ENCODE measurements at places on chromosomes 6 and 20.

GRCh38 chr6:92810913-92811312 is 608.4 kb downstream of the EPHA7 start:
- DNase-seq: peak; percentile 18

- DNase-seq: no peak
Measured at GRCh38 chr6:14635195-14635594, 517.6 kb downstream of the CD83 start.

GRCh38 chr20:40462566-40462965 is 226.5 kb downstream of the MAFB start:
- no peak for DNase-seq

DNA sequence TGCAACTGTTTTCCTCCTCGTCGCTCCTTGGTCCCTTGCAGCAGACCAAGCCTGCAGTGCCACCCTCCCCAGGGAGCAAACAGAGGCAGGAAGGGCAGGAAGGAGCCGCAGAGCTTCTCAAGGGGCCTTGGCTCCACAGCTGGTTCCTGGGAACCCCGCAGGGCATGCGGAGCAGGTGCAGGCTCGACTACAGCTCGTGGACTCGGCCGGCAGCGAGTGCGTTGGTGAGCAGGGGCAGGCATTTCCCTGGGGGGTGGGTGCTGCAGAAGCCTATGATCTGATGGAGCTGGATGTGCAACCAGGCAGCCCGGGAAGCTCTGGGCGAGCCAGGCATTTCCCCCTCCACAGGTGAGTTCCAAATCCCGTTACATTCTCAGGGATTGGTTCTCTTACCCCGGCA is 37.1 kb downstream of the FRMD1 start:
- no peak for DNase-seq

GRCh38 chr6:28402197-28402596 is 2.6 kb upstream of the ZSCAN12 start:
- no peak for DNase-seq

GRCh38 chr6:127900935-127901334 is at the start of gene THEMIS:
Gene THEMIS, minus strand, starts transcription at chr6:127901058. Its CDS starts 126 bp downstream, at chr6:127900932.
- DNase-seq: no peak

DNA sequence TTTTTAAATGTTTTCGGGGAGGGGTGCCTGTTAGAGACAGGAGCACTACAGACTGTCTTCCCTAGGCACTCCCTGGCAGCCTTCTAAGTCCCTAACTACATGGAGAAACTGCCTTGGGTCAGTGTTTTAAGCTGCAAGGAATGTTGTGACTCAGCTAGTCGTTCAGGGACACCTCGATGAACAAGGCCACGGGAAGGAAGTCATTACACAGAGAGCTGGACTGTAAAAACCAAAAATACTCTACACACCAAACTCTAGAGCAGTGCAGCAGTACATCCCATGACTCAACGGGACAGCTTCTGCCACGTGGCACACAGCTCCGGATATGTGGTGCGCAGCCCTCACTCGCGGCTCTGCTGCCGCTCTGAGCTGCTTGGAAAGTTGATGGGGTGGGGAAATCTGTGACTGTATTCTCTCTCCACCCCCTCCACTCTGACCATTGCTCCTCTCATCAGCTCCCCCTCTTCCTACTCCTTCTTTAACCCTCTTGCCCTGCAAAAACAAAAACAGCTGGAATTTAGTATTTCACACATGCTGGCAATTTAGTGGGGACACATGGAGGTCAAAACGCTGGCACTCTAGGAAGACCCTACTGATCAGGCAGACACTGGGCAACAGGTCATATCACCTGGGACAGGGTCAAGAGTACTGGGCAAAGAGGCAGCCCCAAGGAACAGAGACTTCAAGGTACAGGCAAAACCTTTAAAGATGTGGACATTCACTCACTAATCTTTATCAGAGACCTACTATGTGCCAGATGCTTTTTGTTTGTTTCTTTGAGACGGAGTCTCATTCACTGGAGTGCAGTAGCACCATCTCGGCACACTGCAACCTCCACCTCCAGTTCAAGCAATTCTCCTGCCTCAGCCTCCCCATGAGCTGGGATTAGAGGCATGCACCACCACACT is 10.9 kb upstream of the LPIN3 start:
- DNase-seq: peak; percentile 99

DNA sequence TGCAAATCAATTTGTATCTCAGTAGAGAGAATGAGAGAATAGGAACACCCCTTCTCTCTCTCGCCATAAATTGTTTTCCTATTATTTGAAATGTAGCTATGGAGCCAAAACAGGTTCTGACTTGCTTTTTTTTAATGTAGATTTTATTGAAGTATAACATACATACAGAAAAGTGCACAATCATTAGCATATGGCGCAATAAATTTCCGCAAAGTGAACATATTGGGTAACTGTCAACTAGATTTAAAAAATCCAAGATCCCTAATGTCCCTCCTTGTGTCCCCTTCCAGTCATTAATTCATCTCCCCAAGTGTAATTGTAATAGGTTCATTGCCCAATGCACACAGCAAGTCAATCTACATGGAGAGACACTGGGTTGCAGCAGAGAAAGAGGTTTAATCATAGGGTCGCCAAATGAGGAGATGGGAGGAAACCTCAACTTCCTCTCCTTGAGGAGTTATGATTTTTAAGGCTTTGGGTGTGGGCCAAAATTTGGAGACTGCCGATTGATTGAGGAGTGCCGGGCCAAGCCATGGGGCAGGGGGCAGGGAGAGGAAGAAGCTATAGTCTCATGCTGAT is 43.3 kb upstream of the TGM3 start:
- DNase-seq: no peak

DNA sequence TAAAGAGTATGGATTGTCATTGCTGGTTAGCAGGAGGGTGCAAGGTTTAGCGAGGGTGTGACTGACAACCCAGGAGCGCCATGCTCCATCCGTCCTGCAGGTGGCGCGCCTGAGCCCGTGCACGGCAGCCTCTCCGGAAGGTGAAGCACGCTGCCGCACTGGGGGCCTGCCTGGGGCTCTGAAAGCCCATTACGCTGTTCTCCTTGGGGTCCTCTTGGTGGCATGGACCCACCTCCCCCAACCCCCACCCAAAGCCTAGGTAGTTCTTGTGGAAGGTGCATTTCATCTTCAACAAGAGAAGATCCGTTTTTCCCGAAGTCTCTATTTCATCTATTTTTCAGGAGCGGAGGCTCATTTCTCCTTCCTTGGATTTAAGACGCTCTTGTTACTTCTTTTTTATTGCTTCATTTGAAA is 197.4 kb upstream of the KCNG1 start:
- DNase-seq: no peak

DNA sequence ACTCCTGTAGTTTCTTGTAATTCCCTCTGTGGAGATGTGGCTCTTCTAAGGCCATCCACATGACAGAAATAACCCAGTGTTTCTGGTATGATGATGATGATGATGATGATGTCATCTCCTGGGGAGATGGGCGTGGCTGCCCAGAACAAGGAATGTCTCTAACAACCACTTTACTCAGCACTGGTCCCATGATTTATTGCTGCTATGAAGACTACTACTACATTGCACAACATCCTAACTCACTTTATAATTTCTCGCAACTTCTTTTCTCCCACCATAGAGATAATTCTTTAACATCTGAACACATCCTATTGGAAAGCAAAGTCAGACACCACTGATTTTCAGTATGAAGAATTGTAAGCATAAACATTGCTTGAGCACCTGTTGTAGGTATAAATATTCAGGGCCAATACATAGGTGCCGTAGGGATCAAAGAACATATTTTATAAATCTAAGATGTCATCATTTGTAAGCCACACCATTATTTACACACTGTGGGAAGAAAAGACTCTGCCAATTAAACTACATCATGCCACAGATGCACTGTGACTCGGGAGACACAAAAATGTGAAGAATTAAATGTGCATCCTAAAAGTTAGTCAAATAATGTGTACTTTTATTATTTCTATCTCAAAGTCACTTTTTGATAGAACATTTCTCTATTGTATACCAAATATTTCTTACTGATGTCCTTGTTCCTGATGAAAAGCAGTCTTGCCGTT is 6.4 kb downstream of the TPMT start:
- peak; percentile 65 for DNase-seq

GRCh38 chr6:79077715-79078074 is 359 bp downstream of the PHIP start:
- DNase-seq: no peak

GRCh38 chr6:131052181-131052580 is 10.9 kb downstream of the EPB41L2 start:
- no peak for DNase-seq

- DNase-seq: no peak
Measured at GRCh38 chr6:74925683-74926082, 280.2 kb downstream of the COL12A1 start.

GRCh38 chr6:35181308-35181932 is 32.3 kb upstream of the SCUBE3 start:
- DNase-seq: no peak

GRCh38 chr6:135328136-135328535 is 147.0 kb downstream of the MYB start:
- no peak for DNase-seq

GRCh38 chr20:49490689-49491088 is 8.2 kb upstream of the KCNB1 start:
- no peak for DNase-seq

GRCh38 chr6:110828396-110828795 is 13.1 kb upstream of the CDK19 start:
- no peak for DNase-seq

- DNase-seq: no peak
Measured at GRCh38 chr6:128259029-128259724, 261.2 kb downstream of the PTPRK start.

DNA sequence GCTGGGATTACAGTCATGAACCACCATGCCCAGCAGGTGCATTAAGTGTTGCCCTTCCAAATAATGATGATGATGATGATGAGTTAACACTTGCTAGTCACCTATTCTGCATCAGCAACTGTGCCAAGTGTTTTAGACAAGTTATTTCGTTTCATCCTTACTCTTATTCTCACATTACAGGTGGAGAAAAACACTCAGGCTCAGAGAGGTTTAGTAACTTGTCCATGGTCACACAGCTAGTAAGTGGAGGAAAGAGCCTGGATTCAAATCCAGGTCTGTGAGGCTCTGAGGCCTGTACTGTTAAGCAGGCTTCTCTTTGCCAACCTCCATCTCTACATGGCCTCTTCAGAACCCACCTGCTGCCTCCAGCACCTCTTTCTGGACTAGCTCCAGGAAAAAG is 70.8 kb downstream of the MDGA1 start:
- no peak for DNase-seq

- no peak for DNase-seq
Measured at GRCh38 chr6:32836873-32837272, 1.7 kb downstream of the TAP2 start.

DNA sequence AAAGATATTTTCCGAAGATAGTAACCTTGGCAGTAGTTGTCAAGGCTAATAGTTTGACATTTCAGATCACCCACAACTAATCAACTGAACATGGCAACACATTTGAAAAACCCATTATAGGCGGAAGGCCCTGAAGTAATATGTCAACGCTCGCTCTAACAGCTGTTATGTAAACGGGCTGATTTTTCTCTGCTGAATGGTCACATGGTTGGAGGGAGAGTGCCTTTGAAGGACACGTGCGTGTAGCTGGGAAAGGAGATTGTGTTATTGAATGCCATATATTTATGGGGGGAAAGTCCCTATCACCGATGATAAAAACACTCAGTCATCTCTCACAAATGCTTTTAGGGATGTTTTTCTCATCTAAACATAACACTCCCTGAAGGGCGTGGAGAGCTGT is 160.0 kb upstream of the RALGAPA2 start:
- DNase-seq: no peak

DNA sequence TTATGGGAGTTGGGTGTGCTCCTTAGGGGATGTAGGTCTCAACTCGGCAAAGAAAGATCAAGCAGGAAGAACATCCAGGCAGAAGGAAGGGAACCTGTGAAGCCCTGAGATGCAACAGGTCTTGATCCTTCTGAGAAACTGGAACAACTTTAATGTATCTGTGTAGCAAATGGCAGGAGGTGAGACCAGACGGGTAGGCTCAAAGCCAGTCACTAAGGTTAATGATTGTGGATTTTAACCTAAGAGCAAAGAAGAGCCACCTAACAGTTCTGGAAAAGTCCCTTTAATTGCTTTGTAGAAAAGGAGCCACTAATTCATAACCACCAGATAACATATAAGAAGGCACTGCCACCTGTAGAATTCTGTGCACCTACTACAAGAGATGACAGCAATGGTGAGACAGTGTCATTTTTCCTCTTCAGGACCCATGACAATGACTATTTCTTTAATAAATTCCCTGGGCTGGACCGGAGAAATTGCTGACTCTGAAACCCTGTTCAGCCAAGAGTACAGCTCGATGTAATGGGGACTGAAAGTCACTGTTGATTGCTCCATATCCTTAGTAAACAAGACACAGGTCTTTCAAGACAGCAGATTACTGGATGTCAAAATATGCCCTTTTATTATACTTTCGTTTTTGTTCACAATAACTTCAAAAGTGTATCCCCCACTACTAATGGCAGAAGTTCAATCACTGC is 326.2 kb downstream of the CBLN4 start:
- DNase-seq: no peak

- DNase-seq: no peak
Measured at GRCh38 chr6:41786451-41787218, 859 bp upstream of the TOMM6 start.

GRCh38 chr6:52499681-52500236 is 77.1 kb downstream of the TRAM2 start:
- DNase-seq: no peak

DNA sequence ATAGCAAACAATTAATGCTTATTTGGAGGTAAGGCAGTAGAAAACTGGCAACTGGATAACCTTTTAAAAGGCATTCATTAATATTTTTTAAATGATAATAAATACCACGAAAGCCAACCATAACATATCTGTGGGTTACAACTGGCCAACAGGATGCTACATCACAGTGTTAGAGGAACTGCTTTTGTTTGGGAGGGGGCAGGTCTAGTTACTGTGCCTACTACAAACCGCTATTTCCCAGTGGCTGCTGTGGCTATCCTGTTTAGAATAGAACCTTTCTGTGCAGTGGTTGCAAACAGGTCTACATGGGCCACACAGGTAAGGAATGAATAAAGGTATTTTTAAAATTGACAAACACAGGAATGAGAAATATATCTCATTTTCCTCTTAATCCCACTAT is 976 bp downstream of the PIGT start:
- no peak for DNase-seq

- no peak for DNase-seq
Measured at GRCh38 chr6:169225131-169225576, 28.5 kb downstream of the THBS2 start.

DNA sequence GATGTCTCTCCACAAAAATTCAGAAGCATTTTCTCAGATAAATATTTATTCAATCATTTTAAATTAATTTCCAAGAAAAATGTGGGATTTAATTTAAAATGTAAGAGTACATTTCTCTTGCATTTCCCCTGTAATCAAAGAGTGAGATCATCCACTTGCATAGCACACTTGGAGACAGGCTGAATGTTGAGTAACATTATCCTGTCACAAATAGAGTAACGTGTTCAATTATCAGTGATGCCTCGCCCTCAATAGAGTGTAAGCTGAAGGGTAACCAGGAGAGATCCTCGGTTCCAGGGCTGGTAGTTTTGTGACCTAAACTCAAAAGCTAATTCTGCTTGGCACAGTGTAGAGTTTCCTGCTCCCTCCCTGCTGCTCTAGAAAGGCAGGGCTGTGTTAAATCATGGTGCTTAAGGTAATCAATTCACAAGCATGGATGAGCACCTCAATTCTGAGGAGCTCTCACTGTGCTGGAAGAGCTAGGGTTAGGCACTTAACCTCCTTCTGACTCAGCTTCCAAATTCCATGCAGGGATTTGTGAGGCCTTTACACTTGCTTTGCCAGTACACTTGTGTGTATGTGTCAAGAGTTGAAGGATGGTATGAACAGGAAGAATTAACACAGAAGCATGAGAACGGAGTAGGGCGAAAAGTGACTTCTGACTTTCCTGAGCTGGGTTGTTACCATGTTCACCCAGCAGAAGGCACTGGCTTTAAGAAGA is 56.6 kb downstream of the MMUT start:
- no peak for DNase-seq
